ENCODE measurements at places on chromosomes 13 and 19.

- H3K36me3 ChIP-seq, result no peaks in the 10 kb centered on the region
- H3K27ac ChIP-seq, result no peak overlapping the region
Observed at GRCh38 chr13:83057119-83057518, 825.2 kb downstream of the SLITRK1 start.

DNA sequence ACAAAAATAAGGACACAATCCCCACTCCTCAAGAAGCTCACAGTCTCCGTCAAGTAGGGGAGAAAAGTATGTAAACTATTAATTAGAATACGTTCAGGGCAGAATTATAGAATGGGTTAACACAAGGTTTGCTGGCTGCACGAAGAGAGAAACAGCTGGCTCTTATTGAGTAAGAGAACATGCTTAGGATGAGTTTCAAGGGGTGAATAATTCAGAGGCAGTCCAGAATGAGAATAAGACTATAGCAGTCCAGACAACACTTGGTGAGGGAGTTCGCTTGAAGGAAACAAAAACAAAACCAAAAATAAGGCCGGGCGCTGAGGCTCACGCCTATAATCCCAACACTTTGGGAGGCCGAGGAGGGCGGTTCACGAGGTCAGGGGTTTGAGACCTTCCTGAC, 61.9 kb downstream of the THSD1 start:
- H3K4me3 ChIP-seq, result no peak overlapping the region
- no peaks in the 10 kb centered on the region for H3K36me3 ChIP-seq
- DNase-seq, result no peak
- no peaks in the 10 kb centered on the region for H3K27me3 ChIP-seq

DNA sequence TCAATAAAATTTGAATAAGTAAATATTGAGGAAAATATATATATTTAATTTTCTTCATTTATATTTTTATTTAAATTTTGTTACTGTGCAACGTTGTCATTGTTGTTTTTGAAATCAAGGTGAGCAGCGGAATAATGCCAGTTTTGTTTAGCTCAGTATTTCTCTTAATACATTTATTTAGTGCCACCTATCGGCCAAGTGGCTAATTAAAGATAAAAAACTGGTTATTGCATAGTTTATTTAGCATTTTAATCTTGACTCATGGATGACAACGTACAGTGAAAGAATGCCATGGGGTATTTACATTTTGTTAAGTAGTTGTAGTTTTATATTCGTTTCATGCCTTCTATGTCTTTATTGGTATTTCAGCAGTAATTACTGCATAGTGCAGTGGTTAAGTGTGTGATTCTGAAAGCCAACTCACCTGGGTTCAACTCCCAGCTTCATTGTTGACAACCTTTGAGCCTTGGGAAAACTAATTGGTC, 265.9 kb downstream of the MYO16 start:
- peak; percentile 47 for DNase-seq
- no peak overlapping the region for H3K27ac ChIP-seq
- no peaks in the 10 kb centered on the region for H3K36me3 ChIP-seq
- H3K4me3 ChIP-seq, result no peak overlapping the region
- peaks cover 8% of the 10 kb centered on the region for H3K4me1 ChIP-seq

- no peaks in the 10 kb centered on the region for H3K36me3 ChIP-seq
- H3K4me3 ChIP-seq, result no peak overlapping the region
- no peaks in the 10 kb centered on the region for H3K27me3 ChIP-seq
Observed at GRCh38 chr13:52975161-52975560, 53.5 kb upstream of the OLFM4 start.

DNA sequence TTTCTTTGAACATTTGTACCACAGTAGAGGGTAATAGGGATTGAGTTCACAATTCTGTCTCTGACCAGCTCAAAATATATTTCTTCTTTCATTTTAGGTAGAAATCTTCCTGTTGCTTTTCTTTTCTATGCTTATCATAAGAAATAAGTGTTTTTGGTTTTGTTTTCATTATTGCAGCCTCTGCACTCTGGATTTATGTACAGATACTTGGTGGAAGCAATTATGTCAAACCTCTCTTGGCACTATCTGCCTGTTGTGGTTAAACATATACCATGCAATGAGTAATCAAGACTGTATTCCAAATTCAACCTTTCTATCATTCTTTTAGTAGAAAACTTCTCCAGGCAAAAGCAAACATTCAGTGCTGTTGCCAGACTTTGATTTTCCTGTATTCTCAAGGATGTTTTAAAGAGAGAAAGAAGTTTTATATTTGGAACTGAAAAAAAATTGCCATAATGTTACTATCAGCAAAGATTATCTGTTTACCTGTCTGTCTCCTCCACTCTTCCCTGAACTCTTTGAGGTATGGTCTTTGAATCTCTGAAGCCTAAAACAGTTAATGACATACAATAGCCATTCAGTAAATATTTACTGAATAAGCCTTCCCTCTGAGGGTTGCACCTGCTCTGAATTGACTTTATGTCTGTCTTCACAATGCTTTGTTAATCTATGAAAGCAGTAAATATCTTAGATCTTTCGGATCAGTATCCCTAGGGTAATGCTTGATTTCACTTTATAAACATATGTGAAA, 612.5 kb upstream of the PRR20A start:
- no peaks in the 10 kb centered on the region for H3K36me3 ChIP-seq
- no peaks in the 10 kb centered on the region for H3K27me3 ChIP-seq
- no peak overlapping the region for H3K27ac ChIP-seq
- DNase-seq, result no peak

DNA sequence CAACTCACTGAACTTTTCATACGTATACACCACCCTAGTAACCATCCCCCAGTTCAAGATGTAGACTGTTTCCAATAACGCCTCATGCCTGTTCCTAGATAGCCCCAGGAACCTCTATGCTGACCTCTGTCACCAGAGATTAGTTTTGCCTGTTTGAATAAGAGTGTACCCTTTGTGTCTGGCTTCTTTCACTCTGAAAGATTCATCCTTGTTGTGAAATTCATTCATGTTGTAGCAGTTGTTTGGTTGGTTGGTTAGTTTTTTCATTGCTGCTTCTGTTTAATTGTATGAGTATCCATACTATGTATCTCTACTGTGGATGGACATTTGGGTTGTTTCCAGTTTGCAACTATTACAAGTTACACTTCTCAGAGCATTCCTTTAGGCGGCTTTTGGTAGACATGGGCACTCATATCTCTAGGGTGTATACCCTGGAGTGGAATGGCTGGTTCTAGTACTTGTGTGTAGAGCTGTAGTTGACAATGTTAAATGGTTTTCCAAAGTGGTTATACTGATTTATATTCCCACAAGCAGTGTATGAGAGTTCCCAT, 1.6 kb downstream of the RNASEH2B start:
- no peaks in the 10 kb centered on the region for H3K36me3 ChIP-seq
- no peak overlapping the region for H3K27ac ChIP-seq
- peaks cover 20% of the 10 kb centered on the region for H3K4me1 ChIP-seq
- no peak overlapping the region for H3K4me3 ChIP-seq
- no peaks in the 10 kb centered on the region for H3K27me3 ChIP-seq
- DNase-seq, result peak; percentile 1

- no peaks in the 10 kb centered on the region for H3K4me1 ChIP-seq
- no peaks in the 10 kb centered on the region for H3K36me3 ChIP-seq
- peak; percentile 73 for DNase-seq
- H3K27me3 ChIP-seq, result no peaks in the 10 kb centered on the region
Observed at GRCh38 chr13:51286135-51287002, 53.1 kb upstream of the SERPINE3 start.

DNA sequence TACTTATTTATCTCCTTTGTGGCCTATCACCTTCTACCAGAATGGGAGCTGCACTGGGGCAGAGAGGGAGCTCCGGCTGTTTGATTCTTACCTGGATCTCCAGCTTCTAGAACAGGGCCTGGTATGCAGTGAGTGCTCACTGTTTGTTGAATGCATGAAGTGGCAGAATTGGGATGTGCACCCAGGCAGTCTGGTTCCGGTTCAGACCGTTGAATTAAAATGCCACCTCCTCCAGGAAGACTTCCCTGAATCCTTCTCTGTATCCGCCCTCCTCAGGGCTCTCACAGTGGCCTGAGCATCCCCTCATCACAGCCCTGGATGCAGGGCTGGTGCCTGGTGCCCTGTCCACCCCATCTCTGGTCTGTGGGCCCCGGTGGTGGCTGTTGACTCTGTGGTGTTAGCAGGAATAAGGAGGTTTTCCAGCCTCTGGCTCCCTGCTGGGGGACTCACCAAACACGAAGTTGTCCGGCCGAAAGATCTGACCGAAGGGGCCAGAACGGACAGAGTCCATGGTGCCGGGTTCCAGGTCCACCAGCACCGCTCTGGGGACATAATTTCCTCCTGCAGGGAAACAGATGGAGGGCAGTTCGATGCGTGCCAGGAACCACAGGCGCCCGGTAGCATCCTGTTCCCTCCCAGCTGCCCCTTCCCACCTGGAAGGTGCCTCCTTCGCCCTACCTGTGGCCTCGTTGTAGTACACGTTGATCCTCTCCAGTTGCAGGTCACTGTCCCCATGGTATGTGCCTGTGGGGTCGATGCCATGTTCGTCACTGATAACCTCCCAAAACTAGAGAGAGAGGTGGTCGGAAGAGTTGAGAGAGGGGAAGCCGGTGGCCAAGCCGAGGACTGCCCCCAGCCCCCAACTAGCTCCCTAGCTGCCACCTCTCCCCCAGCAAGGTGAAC, 1.0 kb downstream of the TUBB4A start:
- no peaks in the 10 kb centered on the region for H3K4me1 ChIP-seq
- DNase-seq, result no peak
- H3K27ac ChIP-seq, result no peak overlapping the region
- peaks cover 24% of the 10 kb centered on the region for H3K27me3 ChIP-seq
- H3K4me3 ChIP-seq, result no peak overlapping the region

- no peak overlapping the region for H3K4me3 ChIP-seq
- H3K27me3 ChIP-seq, result peaks cover 15% of the 10 kb centered on the region
- no peak overlapping the region for H3K27ac ChIP-seq
- no peaks in the 10 kb centered on the region for H3K4me1 ChIP-seq
- no peaks in the 10 kb centered on the region for H3K36me3 ChIP-seq
Observed at GRCh38 chr13:31435536-31435935, 235.8 kb downstream of the B3GLCT start.

- no peak overlapping the region for H3K4me3 ChIP-seq
- H3K4me1 ChIP-seq, result peaks cover 24% of the 10 kb centered on the region
- H3K36me3 ChIP-seq, result peaks cover 15% of the 10 kb centered on the region
- H3K27me3 ChIP-seq, result no peaks in the 10 kb centered on the region
- no peak overlapping the region for H3K27ac ChIP-seq
Observed at GRCh38 chr19:43597876-43598275, 1.5 kb downstream of the ZNF576 start.

DNA sequence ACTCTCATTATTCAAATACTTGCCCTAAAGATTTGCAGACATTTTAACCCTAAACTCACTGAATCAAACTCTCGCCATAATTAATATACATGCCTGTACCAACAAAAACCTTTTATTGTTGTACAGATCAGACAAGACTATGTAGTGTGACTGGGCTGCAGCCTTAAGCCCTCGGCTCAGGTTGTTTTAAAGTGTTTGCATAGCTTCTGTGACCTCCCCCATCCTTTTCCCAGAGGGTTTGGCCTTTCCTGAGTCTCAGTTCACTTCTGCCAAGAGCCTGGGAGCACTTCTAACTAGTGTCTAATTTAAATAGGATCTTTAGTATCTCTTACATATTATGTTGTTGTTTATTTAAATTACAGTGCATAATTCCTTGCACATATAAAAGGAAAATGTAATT, 158.2 kb downstream of the HS6ST3 start:
- DNase-seq, result no peak
- no peaks in the 10 kb centered on the region for H3K36me3 ChIP-seq
- no peak overlapping the region for H3K27ac ChIP-seq
- H3K27me3 ChIP-seq, result peaks cover 3% of the 10 kb centered on the region
